ENCODE measurements at places on chromosomes 12 and 14.

GRCh38 chr12:77734214-77734883 lies 96.3 kb upstream of the NAV3 start:
- no peak for DNase-seq

- no peak for DNase-seq
These were observed 63.1 kb downstream of the C12orf75 start for GRCh38 chr12:105393587-105393986.

DNA sequence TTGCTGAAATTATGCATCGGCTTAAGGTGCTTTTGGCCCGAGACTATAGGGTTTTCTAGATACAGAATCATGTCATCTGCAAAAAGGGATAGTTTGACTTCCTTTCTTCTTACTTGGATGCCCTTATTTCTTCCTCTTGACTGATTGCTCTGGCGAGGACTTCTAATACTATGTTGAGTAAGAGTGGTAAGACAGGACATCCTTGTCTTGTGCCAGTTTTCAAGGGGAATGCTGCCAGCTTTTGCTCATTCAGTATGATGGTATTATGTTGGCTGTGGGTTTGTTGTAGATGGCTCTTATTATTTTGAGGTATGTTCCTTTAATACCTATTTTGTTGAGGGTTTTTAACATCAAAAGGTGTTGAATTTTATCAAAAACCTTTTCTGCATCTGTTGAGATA lies 8.3 kb downstream of the BMAL2 start:
- no peak for DNase-seq

- no peak for DNase-seq
These were observed 54.7 kb upstream of the FKBP4 start for GRCh38 chr12:2739832-2740641.

DNA sequence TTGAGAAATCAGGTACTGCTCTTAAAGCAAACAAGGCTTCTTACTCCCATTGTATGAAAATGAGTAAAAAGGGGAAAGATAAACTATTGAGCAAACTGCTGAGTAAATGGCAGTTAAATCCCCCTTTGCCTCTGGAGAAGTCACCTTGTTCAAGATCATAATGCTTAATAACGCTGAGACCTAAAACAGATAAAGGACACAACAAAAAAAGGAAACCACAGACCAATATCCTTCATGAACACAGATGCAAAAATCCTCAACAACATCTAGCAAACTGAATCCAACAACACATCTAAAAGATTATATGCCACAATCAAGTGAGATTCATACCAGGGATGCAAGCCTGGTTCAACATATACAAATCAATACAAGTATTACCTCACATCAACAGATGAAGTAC lies 109.0 kb upstream of the MDM1 start:
- DNase-seq: no peak

GRCh38 chr14:72663076-72663487 lies 230.8 kb downstream of the DPF3 start:
- no peak for DNase-seq

- DNase-seq: no peak
These were observed 39.8 kb upstream of the NPAS3 start for GRCh38 chr14:32898876-32899275.

GRCh38 chr14:102786768-102787167 lies 9.5 kb downstream of the TRAF3 start:
- DNase-seq: no peak
